ENCODE measurements at places on chromosomes 3 and 15.
A peak's percentile ranks its signal among the peaks of the same experiment; 100 is the strongest.

- DNase-seq: no peak
Observed at GRCh38 chr3:13851997-13852637, 27.8 kb downstream of the WNT7A start.

GRCh38 chr15:89118481-89118989 lies 30.3 kb downstream of the ABHD2 start:
- no peak for DNase-seq

DNA sequence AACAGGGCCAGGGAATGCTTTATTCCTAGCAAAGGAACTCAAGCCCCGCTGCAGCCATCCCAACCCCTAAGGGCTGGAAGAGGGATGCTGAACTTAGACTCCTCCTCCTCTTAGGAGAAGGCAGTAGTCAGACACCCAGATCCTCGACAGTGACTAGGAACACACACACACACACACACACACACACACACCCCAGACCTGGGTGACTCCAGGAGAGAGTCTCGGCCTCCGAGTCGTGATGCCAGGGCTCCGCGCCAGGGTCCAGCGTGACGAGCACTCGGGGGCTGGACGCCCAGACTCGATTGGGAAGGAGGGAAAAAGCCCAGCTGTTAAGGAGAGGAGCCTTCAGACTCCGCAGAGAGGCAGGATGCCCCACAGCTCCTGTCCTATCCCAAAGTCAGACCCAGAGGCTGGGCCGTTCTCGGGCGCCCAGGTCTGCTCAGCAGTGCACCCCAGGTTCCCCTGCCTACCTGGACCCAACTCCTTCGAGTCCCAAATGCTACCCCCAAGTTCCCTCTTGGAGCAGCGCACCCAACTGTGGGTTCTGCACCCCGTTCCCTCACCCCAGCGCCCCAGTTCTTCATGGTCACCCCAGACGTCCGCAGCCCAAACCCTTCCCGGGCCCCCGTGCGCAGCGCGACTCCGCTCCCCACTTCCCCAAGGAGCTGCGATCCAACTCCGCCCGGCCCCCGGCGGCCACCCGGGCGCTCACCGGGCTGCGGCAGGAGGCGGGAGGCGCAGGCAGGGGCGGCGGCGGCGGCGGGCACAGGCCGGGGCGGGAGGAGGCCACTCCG lies 421 bp downstream of the BMF start:
- peak; percentile 78 for DNase-seq

- DNase-seq: no peak
Observed at GRCh38 chr3:112858410-112859069, 11.9 kb upstream of the CD200R1L start.

DNA sequence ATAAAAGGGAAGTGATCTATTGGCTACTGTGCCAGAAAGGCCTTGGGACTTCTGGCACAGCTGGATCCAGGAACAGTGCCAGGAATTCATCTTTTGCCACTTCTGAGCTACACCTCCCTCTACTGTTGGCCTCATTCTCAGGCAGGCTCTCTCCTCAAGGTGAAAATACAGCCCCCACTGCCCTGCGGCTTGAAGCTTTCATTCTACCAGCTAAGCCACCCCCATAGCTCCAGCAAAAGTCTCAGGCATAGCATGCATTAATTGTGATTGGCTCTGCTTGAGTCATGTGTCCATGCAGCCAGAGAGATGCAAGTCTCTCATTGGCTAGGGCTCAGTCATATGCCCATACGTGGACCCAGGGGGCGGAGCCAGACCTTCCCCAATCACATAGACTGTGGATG lies 142.4 kb downstream of the TPRA1 start:
- no peak for DNase-seq

DNA sequence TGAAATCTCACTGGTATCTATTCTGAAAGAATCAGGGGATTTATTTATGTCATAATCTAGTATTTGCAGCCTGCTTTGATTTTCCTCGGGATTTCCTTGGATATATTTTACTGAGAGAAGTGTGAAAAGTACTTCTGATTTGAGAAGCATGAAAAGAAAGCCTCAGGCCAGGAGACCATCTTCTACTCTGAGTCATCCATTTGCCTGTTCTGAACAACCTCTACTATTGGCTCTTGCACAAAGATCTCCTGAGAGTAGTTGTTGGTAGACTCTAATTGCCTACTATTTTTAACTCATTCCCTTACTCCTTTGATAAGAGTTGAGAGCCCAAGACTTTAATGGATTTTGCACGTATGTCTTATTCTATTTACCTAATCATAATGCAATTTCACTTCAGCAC lies 318.9 kb downstream of the BCHE start:
- DNase-seq: no peak

GRCh38 chr3:94372026-94372425 lies 309.2 kb downstream of the NSUN3 start:
- no peak for DNase-seq

DNA sequence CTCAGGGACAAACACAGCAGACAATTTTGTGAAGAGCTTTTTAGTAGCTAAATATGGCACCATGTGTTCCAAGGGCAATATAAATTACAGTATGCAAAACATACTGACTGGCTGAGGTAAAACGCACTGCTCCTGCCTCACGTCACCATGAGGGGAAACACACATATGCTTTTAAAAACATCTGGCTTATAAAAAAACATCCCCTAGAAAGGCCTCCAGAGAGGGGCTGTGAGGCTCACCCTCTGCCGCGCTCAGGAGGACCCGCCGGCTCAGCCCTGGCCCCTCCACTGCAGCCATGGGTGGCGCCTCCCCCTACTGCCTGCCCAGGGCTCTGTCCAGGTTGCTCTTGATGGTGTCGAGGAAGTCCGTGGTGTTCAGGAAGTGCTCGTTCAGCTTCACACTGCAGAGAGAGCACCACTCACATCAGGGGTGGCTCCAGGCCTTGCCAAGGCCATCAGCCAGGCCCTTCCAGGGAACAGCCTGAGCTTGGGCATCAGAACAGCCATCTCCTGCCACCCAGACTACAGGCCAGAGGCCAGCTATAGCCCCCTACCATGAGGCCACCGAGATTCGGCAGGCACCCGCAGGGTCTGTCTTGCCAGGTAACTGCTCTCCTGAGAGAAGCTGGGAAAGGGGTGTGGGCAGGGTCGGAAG lies 18.2 kb downstream of the IDH2 start:
- DNase-seq: no peak

- DNase-seq: no peak
Observed at GRCh38 chr3:70820397-70820796, 508.0 kb upstream of the MDFIC2 start.

DNA sequence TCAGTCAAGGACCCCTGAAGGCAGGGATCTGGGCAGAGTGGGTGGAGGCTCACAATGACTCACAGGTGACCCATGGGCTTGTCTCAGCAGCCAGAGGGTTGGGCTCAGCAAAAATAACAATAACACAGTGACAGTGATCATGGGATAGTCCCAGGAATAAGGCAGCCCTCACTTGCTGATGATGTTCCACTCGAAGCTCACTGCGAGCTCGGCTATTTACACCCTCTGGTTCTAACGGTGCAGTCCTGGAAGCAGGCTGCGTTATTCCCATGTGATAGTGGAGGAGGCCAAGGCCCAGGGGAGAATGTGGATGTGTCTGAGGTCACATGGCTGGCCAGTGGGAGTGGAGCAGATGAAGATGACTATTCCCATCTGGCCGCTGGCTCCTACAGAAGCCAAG lies 16.2 kb downstream of the CCDC33 start:
- no peak for DNase-seq

DNA sequence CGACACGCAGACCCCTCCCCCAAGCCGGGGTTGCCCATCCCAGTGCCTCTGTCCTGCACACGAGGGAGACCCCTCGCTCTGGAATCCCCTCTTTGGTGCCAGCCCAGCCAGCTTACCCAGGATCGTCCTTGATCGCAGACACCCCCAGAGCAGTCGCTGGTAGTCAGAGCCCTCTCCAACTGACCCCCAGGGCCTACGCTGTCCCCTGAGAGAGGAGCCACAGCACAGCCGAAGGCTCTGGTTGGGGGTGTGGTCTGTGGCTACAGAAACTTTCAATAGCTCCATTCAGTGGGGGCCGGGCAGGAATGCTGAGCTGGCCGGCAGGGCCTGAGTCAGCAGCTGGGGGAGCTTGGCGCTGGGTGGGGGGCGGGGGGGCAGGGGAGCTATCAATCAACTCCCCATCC lies at the start of gene LCTL:
LCTL (minus strand) TSS at position 258 of the 404 bp plus-strand sequence. CDS start 633 bp downstream, outside the sequence.
- DNase-seq: no peak

DNA sequence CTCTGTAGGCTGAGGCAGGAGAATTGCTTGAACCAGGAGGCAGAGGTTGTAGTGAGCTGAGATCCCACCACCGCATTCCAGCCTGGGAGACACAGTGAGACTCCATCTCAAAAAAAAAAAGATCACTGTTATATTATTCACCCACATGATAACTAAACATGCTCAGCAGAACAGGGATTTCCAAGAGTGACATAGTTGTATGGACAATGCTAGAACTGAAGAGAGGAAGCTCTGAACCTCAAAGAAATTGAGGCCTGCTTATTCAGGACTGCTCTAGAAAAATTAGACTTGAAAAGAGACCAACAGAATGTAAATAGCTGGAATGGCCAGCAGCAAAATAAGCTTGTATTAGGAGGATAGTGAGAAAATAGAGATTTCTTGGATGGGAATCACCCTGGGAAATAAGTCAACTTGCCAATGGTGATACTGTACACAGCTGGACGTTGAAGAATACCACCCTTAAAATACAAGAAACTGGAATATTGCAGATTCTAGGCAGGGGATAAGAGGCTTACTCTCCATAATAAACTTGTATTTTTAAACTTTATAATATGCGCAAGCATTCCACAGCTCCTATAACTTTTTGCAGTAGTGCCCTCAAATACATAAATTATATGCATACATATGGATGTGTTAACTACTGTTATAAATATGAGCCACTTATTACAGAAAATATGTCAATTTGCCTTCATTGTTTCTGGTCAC lies 28.2 kb downstream of the PIK3CB start:
- no peak for DNase-seq

DNA sequence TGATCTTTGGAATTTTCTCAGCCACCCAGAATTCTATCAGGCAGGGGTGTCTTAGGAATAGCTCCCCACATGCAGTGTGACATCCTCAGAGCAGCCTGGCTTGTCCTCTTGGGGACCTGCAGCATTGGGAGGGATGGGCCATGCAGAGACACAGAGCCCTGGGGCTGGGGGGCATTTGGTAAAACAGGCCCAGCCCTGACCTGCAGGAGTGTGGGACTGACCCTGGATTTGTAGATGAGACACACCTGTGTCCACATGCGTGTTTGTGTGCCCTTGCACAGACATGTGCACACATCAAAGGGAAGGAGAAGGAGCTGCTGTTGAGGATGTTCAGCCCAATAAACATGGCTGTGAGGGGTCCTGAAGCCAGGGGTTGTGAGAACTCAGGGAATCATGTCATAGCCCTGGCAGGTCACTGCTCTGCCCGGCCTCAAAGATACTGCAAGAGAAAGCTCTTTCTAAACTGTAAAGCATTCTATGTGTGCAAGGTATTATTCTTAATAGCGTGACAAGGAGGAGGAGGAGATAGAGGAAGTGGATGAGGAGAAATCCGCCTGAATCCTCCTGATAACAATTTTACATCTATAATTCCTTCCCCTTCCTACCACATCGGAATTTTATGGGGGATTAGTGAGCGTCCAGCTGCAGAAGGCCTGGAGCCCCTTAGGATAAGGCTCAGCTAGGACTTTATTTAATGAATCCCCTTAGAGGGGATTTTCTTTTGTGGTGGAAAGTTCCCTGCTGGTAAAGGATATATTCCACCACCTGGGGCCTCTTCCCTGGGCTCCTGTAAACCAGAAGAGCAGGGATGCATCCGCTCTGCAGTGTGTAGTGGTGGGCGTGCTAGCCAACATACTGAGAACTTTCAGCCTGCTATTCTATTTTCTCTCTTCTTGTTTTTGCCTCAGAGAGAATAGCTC lies 245.5 kb downstream of the EPHB1 start:
- no peak for DNase-seq

- DNase-seq: no peak
Observed at GRCh38 chr15:85763673-85764633, 30.8 kb downstream of the KLHL25 start.

Data from psoas muscle (tissue), 8 donors.